Thymus (tissue), 14 donors: ENCODE measurements at places on chromosomes 13 and 19.
A peak's percentile ranks its signal among the peaks of the same experiment; 100 is the strongest.

DNA sequence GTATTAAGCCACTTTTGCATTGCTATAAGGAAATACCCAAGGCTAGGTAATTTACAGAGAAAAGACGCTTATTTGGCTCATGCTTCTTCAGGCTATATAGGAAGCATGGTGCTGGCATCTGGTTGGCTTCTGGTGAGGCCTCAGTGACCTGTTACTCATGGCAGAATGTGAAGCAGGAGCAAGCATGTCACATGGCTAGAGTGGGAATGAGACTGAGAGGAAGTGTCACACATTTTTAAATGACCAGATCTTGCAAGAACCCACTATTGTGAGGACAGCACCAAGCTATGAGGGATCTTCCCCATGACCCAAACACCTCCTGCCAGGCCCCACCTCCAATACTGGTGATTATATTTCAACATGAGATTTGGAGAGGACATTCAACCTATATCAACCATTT is 25.7 kb upstream of the IGFL4 start:
- H3K36me3 ChIP-seq = no peaks in the 10 kb centered on the region
- H3K27ac ChIP-seq = no peak overlapping the region
- no peak for DNase-seq
- no peak overlapping the region for H3K4me3 ChIP-seq
- H3K27me3 ChIP-seq = no peaks in the 10 kb centered on the region

DNA sequence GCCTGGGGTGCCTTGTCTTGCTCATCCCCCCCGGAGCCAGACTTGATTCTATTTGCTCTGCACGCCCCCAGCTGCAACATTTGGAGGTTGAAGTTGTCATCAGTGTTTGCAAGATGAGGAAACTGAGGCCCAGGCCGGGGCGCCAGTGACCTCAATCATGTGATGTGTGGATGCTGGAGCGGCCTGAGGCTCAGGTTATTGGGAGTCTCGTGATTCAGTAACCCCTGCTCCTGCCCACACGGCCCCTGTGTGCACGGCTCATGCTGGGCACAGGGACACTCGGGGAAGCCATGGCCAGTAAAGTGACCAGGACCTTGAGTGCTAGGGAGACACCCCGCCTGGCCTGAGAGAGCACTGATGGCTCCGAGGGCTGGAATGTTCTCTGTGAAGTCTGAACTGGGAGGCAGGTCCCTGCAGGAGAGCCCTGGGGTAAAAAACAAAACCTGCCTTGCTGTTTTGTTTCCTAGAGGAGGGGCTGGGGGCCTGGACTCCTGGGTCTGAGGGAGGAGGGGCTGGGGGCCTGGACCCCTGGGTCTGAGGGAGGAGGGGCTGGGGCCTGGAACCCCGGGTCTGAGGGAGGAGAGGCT is 1.9 kb downstream of the FGF21 start:
- no peak overlapping the region for H3K27ac ChIP-seq
- peaks cover 17% of the 10 kb centered on the region for H3K4me1 ChIP-seq
- H3K36me3 ChIP-seq = no peaks in the 10 kb centered on the region
- peaks cover 19% of the 10 kb centered on the region for H3K27me3 ChIP-seq
- no peak for DNase-seq
- no peak overlapping the region for H3K4me3 ChIP-seq

DNA sequence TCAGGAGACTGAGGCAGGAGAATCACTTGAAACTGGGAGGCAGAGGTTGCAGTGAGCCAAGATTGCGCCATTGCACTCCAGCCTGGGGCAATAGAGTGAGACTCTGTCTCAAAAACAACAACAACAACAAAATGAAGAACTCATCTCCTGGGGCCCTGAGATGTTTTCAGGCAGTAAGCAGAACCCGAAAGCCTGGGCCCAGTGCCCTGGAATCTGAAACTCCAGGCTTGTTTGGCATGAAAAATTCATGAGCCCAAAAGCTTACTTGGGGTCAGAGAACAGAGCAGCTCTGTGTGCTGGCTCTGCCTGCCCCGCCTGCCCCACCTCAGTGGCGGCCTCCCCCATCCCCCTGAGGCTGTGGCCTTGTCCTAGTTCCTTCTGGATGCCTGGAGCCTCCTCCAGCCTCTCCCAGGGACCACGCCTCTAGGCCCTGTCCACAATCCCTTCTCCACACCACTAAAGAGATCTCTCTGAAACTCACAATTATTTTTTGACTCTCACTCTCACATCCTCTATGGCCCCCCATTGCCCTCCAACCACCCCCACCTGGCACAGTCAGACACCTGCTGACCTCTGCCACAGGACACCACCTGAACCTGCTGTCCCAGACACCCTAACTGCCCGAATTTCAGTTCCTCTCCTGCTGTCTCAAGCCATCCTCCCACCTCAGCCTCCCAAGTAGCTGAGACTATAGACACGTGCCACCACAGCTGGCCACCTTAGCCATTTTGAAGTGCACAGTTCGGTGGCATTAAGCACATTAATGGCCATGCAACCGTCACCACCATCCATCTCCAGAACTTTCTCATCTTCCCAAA is 6.9 kb upstream of the AP1M2 start:
- no peak overlapping the region for H3K27ac ChIP-seq
- H3K4me3 ChIP-seq = no peak overlapping the region
- no peaks in the 10 kb centered on the region for H3K36me3 ChIP-seq
- peaks cover 3% of the 10 kb centered on the region for H3K4me1 ChIP-seq
- DNase-seq = no peak

DNA sequence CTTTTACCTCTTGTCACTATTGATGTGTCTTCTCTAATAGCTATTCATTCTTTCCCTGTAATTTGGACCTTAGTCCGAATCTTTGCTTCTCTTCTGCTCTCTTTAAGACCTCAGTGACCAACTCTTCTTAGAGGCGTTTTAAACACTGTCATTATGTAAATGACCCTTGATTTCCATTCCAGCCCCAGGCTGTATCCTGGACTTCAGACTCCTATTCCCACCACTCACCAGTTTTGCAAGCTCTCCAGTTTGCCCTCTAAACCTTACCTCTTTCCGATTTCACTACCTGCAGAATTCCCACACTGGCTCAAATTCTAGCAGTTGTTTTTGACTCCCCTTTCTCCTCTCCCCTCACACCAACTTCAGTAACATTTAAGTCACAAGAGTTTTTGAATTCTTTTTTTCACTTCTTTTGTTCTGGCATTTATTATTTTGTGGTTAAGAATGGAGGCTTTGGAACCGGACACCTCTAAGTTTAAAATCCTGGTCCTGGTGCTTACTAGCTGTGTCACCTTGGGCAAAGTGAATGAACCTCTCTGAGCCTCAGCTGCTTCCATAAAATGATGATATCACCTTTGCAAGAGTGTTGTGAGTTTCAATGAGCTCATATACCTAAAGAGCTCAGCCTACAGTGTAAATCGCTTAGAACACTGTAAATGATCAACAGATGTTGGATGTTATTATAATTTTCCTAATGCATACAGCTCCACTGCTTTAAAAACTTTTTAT is 13.6 kb upstream of the HMGB1 start:
- no peaks in the 10 kb centered on the region for H3K27me3 ChIP-seq
- H3K4me3 ChIP-seq = no peak overlapping the region
- H3K27ac ChIP-seq = no peak overlapping the region
- no peaks in the 10 kb centered on the region for H3K36me3 ChIP-seq
- no peaks in the 10 kb centered on the region for H3K4me1 ChIP-seq

DNA sequence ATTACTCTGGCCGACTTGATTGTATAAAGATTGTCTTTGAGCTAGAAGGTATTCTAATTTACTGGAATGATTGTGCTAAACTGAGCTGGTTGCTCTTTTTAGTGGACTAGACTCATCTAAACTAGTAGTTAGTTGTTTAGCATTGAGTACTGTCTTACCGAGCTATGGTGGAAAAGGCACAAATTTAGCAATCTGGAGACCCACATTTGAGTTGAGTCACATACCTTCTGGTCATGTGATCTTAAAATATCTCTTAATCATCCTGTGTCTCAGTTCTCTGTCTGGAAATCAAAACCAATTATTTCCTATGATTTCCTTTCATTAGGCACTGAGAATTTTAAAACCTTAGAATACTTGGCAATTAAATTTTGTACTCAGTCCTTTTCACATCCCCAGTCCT is 349.5 kb downstream of the IRS2 start:
- H3K36me3 ChIP-seq = no peaks in the 10 kb centered on the region
- H3K27ac ChIP-seq = no peak overlapping the region
- DNase-seq = no peak
- no peaks in the 10 kb centered on the region for H3K4me1 ChIP-seq
- H3K27me3 ChIP-seq = no peaks in the 10 kb centered on the region

GRCh38 chr13:23845105-23845725 is 44.0 kb downstream of the MIPEP start:
- H3K27ac ChIP-seq = no peak overlapping the region
- H3K27me3 ChIP-seq = no peaks in the 10 kb centered on the region
- H3K4me3 ChIP-seq = no peak overlapping the region

GRCh38 chr19:16497837-16498236 is 1.6 kb downstream of the C19orf44 start:
- peaks cover 8% of the 10 kb centered on the region for H3K36me3 ChIP-seq
- no peak overlapping the region for H3K4me3 ChIP-seq
- no peak for DNase-seq
- H3K27ac ChIP-seq = no peak overlapping the region

GRCh38 chr13:30340331-30341250 is 33.2 kb upstream of the KATNAL1 start:
- H3K36me3 ChIP-seq = peaks cover 8% of the 10 kb centered on the region
- peaks cover 11% of the 10 kb centered on the region for H3K4me1 ChIP-seq
- H3K27me3 ChIP-seq = no peaks in the 10 kb centered on the region
- no peak overlapping the region for H3K4me3 ChIP-seq

- peaks cover 3% of the 10 kb centered on the region for H3K27me3 ChIP-seq
- H3K27ac ChIP-seq = peak overlapping the region; percentile 60
- no peak overlapping the region for H3K4me3 ChIP-seq
These were observed 45.3 kb downstream of the CAPN12 start for GRCh38 chr19:38699027-38699346.

DNA sequence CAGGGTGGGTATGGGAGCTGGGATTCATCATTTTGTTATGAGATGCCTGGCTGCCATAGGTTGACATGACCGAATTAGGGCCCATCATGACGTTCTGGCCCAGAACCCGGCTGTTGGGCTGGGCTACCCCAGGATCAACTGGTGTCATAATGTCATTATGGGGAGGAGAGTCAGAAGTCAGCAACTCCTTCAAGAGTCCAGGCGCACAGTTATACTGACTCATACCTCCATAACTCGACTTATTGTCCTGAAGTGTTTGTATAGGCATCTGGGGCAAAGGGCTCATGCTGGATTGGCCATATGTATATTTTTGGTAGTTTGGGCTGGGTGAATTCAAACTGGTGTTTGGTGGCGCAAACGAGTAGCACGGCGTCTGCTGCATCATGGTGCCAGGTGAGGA is 106.5 kb downstream of the FOXO1 start:
- H3K27ac ChIP-seq = no peak overlapping the region
- no peak overlapping the region for H3K4me3 ChIP-seq

GRCh38 chr13:109792416-109793059 is 6.2 kb upstream of the IRS2 start:
- H3K4me1 ChIP-seq = peaks cover 7% of the 10 kb centered on the region
- H3K27me3 ChIP-seq = peaks cover 15% of the 10 kb centered on the region
- no peak overlapping the region for H3K27ac ChIP-seq

DNA sequence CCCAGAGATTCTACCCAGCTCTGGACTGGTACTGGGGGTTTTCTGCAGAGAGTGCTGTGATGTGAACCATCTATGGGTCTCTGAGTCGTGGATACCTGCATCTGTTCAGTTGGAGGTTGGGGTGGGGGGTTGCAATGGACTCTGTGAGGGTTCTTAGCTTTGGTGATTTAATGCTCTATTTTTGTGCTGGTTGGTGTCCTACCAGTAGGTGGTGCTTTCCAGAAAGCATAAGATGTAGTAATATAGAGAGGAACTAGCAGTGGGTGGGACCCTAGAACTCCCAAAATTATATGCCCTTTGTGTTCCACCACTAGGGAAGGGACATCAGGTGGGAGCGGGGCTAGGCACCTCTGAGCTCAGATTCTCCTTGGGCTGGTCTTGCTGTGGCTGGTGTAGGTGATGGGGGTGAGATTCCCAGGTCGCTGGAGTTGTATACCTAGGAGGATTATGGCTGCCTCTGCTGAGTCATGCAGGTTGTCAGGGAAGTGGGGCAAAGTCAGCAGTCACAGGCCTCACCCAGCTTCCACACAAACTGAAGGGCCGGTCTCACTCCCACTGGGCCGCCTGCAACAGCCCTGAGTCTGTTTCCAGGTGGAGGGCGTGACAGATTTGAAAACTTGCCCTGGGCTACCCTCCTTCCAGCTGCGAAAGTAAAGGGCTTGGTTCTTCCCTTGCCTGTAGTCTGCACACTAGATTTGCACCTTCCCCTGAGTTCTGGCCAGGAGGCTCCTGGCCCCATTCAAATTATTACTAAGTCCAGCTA is 573.0 kb upstream of the SLITRK1 start:
- H3K4me3 ChIP-seq = no peak overlapping the region
- no peak overlapping the region for H3K27ac ChIP-seq
- no peaks in the 10 kb centered on the region for H3K4me1 ChIP-seq
- DNase-seq = no peak
